ENCODE measurements at places on chromosomes 1 and 21. TPM values are rescaled to one million over a fixed set of nuclear protein-coding genes. Genes with fewer than 3 reads are reported as not detected.

GRCh38 chr1:92786111-92786901, 1.4 kb upstream of the EVI5 start:
- peak; percentile 61 for DNase-seq

DNA sequence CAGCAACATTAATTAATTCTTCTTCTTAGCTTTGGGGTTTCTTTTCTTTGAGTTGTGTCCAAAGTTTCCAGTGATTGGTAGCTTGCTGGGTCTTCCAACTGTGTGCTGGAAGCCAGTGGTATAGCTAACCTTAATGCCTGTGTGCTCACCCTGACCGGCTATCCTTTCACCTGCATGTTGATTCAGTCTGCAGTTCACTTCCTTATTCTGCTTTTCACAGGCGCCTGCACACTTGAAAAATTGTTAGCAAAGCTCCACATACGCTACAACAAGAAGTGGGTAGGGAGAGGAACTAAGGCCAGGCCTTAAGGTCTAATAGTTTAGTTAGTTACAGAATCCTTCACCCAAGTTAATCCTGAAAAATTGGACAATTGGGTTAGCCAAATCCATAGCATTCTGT, 35.7 kb downstream of the NCF2 start:
- DNase-seq: no peak

GRCh38 chr21:28426545-28426944, 566.1 kb downstream of the LTN1 start:
- DNase-seq: no peak

Gene ALPL
- polyA plus RNA-seq: not detected

Gene KPRP
- not detected for polyA plus RNA-seq

Gene FMOD
- polyA plus RNA-seq: not detected

Gene CD2
- 3.6 TPM for polyA plus RNA-seq

Gene LORICRIN
- not detected for polyA plus RNA-seq
